Activated naive CD4-positive, alpha-beta T cell treated with anti-CD3 and anti-CD28 coated beads, Interleukin-2, amount 10 ng/mL, durations not matched to agents 5 hours and 36 hours (primary cell): ENCODE measurements at places on chromosomes 4 and X. TPM values are rescaled to one million over a fixed set of nuclear protein-coding genes. Genes with fewer than 3 reads are reported as not detected.

KIT gene
- total RNA-seq = 0.03 TPM

F8A2 gene
- total RNA-seq = not detected

ADH1A gene
- not detected for total RNA-seq

HSFX4 gene
- not detected for total RNA-seq

KDM6A gene
- 25.6 TPM for total RNA-seq

KLHL13 gene
- total RNA-seq = 0.08 TPM

NXF2B gene
- total RNA-seq = not detected

FAM9C gene
- total RNA-seq = not detected

ABCG2 gene
- total RNA-seq = 0.43 TPM

ASMT gene
- total RNA-seq = not detected

TLR1 gene
- 46.3 TPM for total RNA-seq

TMEM35A gene
- not detected for total RNA-seq

NWD2 gene
- not detected for total RNA-seq

AMELX gene
- not detected for total RNA-seq
